ENCODE measurements at places on chromosomes 5 and 9.

DNA sequence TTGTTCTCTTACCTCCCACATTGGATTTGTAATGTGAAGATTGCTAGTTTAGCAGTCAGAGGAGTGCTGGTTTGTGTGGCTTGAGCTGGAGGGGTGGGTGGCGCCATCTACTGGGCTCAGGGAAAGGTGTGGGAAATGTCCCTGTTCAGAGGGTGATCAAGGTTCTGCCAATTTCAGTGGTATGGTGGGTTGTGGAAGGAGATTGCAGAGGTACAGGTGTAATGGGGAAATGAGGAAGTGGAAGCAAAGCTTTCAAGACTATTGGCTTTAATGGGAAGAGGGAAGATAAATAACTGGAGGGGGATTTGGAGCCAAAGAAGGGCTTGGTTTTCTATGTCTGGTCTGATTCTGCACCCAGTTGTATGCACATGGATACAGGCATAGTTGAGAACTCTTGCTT, 76.4 kb downstream of the OSMR start:
- DNase-seq = peak; percentile 66

DNA sequence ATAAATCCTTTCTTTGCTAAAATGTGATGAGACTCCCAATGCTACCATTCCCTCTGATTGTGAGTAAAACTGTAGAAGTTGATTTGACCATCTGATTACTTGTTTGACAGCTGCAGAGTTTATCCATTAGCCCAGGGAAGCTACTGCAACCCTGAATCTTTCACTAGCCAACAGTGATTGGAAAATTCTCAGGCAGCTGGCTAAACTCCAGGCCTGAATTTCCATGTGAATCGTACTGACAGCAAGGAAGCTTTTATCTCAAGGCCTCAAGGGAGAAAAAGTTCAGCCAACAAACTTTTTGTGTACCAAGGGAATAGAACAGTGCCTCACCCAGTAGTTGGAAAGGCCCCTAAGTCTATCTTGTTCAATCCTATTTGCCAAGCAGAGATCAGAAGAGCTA, 246.7 kb upstream of the TRPM3 start:
- no peak for DNase-seq

GRCh38 chr9:38271666-38272241, 120.7 kb upstream of the ALDH1B1 start:
- no peak for DNase-seq

- no peak for DNase-seq
These were observed 208.1 kb downstream of the SNX18 start for GRCh38 chr5:54725391-54726280.

DNA sequence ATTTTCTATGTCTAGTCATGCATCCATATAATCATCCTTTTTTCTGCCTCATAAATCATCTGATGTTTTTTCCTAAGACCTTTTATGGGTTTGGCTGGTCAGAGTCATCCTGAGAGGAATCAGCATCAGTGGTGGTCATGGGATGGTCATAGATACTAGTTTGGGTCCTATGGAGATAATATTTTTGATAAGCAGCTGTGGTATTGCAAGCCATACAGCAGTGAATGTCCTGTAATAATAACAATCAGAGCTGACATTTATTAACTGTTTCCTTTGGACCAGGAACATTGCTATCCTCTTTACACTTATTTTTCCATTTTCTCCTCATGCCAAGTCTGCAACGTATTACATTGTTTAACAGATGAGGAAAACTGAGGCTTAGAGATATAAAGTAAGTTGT, 83.1 kb downstream of the TEX10 start:
- DNase-seq = peak; percentile 12

DNA sequence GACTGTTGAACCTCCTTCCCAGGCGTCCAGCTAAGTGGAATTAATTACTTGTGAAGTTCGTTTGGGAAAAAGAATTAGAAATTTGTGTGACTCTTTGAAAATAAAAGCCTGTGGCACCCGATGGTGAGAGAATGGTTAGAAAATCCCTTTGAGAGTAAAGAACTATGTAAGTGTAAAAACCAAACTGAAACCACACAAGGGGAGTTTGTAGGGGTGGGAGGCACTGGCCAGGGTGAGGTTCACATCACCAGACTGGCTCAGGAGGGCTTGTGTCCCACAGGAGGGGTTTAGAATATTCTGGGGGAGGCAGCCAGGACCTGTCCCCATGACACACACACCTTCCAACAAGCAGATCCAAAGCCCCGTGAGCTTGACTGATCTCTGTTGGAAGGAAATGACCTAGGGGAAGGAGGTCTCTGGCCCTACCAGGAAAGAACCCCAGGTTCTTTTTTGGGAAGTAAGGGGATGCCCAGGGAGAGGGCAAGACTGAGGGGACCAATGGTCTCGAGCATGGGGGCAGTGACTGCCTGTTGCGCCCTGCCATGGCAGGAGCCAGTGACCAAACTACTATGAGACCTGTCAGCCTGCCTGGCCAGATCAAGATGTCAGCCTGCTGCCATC, 4.3 kb downstream of the SPATA24 start:
- DNase-seq = no peak

GRCh38 chr9:37324691-37325490, 97.6 kb upstream of the GRHPR start:
- no peak for DNase-seq

GRCh38 chr9:13221741-13222140, 57.8 kb downstream of the MPDZ start:
- DNase-seq = no peak

DNA sequence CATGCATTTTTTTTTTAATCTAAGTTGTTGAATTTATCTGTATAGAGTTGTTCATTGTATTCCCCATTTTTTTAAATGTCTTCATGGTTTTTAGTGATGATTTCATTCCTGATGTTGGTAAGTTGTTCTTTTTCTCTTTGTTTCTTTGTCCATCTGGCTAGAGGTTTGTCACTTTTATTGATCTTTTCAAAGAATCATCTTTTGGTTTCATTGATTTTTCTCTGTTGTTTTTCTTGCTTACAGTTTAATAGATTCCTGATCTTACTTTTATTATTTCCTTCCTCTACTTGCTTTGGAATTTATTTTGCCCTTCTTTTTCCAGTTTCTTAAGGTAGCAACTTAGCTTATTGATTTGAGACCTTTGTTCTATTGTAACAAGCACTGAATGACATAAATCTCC, 114.2 kb downstream of the AOPEP start:
- no peak for DNase-seq

DNA sequence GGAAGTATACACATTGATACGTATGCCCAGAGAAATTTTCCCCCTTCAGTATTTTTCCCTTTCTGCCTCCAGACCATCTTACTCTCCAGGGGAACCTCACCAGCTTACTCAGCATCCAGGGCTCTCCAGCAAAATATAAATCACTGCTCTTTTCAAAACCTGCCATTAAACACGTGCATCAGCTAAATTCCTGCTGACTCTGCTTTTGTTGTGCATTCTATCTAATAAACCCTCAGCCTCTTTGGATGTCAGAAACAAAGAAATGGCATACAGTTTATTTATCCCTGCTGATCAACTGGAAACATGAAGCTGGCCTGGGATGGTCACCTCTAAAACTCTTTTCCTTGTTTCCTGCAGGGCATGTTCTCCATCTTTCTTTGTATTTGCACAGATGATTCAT, 126.8 kb downstream of the TRPM3 start:
- DNase-seq = no peak

DNA sequence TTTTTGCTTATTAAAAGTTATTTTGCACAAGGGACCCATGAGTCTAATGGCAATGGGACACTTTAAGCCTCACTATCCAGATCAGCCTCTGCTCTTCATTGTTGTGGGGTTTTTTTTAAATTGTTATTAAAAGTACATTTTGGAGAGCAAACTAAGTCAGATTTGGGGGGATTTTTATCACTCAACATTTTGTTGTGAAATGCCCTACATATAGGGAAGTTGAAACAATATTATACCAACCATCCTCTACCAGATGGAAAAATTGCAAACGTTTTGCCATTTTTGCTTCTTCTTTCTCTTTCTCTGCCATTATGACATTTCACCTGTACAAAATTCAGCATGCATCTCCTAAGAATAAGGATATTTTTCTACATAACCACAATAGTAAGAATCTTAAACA, 75.3 kb downstream of the SLC1A3 start:
- DNase-seq = no peak

DNA sequence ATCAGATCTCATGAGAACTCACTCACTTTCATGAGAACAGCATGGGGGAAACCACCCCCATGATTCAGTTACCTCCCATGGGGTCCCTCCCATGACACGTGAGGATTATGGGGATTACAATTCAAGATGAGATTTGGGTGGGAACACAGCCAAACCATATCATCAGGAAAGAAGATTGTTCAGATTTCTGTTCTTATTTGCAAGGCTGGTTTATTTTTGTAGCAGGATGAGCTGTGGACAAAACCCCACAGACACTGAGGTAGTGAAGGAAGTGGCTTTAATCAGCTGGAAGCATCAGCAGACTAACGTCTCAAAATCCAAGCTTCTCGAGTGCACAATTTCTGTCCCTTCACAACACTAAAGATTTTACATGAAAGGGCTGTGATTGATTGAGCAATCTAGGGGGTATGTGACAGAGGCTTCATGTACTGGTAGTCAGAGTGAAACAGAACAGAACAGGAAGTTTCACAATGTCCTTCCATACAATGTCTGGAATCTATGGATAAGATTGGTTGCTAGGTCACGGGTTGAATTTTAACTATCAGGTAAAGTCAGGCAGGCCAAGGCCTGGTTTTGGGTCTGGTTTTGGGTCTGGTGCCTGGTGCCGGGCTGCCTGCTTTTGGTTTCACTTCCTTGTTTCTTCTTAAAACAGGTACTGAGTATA, 91.3 kb upstream of the ZNF366 start:
- DNase-seq = peak; percentile 93

DNA sequence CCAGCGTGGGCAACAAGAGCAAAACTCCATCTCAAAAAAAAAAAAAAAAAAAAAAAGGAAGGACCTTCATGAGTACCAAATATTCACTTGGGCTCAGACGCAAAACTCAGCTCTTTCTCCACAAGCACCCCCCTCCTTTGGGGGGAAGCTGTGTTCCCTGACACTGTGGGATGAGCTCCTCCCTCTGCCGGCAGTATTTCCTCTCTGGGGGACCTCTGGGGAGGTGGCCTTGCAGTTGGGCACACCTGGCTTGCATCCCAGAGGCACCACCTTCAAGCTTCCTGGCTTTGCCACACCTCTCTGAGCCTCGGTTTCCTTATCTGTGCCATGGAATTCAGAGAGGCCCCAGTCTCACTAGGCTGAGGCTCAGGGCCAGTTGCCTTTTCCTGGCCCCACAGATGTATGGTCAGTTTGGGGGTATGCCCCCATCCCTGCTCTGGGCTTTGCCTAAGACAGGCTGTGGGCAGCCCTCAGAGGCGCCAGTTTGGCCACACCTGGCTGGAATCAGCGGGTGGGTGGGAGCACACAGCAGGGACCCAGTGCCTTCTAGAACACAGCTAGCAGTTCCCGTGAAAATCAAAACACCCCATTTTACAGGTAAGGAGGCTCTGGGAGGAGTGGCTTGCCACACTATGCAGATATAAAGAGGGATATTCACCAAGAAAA, 157.5 kb upstream of the IER5L start:
- no peak for DNase-seq

- DNase-seq = no peak
These were observed 591.4 kb downstream of the CCDC171 start for GRCh38 chr9:16143947-16144890.

DNA sequence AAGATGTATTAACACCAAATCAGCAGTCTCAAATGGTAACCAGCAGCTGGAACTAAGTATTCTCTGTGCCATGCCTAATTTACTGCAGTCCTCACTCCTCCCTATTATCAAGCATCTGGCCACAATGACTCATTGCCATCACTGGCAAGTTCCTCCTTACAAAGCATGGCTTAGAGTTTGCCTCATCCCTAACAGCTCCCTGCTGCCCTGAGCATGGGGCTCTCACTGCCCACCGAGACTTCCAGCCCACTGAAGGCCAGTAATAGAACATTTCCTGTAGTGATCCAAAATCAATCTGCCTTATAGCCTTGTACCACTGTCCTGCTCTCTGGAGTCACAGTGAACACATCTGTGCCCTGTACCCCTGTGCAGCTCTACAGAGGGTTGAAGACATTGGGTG, 211.9 kb upstream of the TRIM32 start:
- no peak for DNase-seq

DNA sequence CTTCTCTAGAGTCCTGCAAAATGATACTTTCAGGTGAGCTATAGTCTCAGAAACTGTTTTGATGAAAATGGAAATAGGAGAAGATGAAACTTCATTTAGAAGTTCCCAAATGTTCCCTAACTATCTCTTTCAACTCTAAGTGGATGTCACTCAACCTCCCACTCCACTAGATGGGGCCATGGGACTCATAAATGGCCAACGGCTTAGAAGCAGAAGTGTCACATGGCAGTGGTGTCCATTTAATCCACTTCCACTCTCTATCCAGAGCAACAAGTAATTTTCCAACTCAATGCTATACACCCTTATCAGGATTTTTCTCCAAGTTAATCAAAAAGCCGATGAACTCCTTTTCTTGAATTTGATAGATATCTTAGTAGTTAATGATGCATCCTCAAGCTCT, 295.7 kb downstream of the EDIL3 start:
- DNase-seq = peak; percentile 41

DNA sequence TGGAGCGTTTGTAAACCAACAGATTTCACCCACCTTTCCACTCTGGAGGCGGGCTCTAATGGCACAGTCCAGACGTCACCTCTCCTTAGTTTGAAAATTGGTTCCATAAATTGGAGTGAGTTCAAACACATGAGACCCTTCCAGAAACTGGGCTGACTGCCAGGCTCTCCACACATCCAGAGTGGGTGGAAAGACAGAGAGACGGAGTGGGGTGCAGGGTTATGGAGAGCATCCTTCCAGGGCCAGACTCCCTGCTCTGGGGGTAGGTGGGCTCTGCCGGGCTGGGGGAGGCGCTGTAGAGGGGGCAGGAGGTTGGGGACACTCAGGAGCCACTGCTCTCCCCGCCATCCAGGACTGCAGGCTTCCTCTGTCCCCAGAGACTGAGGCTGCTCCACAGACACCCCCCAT, 104.7 kb upstream of the PHYKPL start:
- no peak for DNase-seq

DNA sequence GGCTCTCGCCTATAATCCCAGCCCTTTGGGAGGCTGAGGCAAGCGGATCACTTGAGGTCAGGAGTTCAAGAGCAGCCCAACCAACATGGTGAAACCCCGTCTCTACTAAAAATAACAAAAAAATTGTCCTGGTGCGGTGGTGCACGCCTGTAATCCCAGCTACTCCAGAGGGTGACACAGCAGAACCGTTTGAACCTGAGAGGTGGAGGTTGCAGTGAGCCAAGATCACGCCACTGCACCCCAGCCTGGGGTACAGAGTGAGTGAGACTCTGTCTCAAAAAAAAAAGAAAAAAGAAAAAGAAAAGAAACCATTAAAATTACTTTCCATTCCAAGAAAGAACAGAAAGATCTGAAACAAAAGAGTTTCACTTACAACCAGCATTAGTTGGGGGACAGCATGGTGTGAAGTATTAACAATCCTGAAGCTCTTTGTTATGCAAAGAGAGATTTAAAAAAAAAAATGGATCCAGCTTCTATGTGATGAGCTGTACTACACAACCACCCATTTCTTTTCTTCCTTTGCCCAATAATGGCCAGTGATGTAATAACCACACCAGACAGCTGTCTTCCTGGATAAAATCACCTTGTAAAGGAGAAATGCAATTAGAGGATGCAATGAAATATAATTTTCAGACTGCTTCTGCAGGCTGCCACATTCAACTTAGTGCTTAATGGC, 76.9 kb downstream of the MED27 start:
- no peak for DNase-seq

GRCh38 chr5:10679336-10679988, 81.6 kb downstream of the DAP start:
- no peak for DNase-seq

Measured in fibroblast of villous mesenchyme (primary cell).